ENCODE measurements at places on chromosomes 5 and 9. TPM values are rescaled to one million over a fixed set of nuclear protein-coding genes. Genes with fewer than 3 reads are reported as not detected.

- no peak for DNase-seq
- H3K4me1 ChIP-seq: no peaks in the 10 kb centered on the region
- peak overlapping the region; percentile 67 for H3K4me3 ChIP-seq
- H3K36me3 ChIP-seq: no peaks in the 10 kb centered on the region
- peaks cover 77% of the 10 kb centered on the region for H3K27me3 ChIP-seq
These were observed 46.4 kb downstream of the ANXA2R start for GRCh38 chr5:42993516-42994245.

The SH3TC2 gene
- total RNA-seq: 0.27 TPM

- peaks cover 25% of the 10 kb centered on the region for H3K4me1 ChIP-seq
- no peak overlapping the region for H3K27ac ChIP-seq
- no peak for DNase-seq
- no peak overlapping the region for H3K4me3 ChIP-seq
These were observed 185.6 kb downstream of the TSSK1B start for GRCh38 chr5:113249206-113249605.

GRCh38 chr9:112233769-112234168, 58.7 kb upstream of the SUSD1 start:
- H3K27me3 ChIP-seq: no peaks in the 10 kb centered on the region
- no peak for DNase-seq
- no peak overlapping the region for H3K27ac ChIP-seq
- no peaks in the 10 kb centered on the region for H3K4me1 ChIP-seq
- peaks cover 43% of the 10 kb centered on the region for H3K36me3 ChIP-seq

DNA sequence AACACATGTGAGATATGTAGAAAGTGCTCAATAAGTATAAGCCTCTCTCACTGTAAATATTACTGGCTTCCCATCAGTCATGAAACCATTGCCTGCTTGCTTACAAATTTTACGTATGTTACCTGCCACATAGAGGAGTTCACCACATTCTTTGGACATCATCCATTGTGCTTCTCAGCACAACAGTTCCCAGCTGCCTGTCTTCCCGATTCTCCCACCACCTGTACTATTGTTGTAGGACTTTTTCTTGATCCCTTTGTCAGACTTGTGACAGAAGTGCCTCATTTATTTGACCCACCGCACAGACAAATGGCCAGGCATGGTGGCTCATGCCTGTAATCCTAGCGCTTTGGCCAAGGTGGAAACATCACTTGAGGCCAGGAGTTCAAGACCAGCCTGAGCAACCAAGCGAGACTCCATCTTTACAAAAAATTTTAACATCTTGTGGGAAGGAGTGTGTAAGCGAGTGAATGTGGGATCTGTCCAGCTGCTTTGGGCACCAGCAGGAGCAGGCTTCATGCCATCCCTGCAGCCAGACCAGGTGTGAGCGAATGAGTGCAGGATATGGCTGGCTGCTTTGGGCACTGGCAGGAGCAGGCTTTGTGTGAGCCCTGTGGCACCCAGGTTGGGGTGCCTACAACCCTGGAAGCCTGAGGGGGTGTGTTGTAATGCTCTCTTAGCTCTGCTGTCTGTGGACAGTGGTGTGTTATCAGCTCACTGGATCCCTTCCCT, 139.9 kb upstream of the ELL2 start:
- H3K4me3 ChIP-seq: no peak overlapping the region
- H3K27ac ChIP-seq: no peak overlapping the region
- peaks cover 8% of the 10 kb centered on the region for H3K4me1 ChIP-seq
- no peaks in the 10 kb centered on the region for H3K27me3 ChIP-seq
- no peaks in the 10 kb centered on the region for H3K36me3 ChIP-seq

GRCh38 chr5:129905473-129906176, 1.4 kb downstream of the CHSY3 start:
- peak overlapping the region; percentile 79 for H3K4me3 ChIP-seq
- H3K36me3 ChIP-seq: no peaks in the 10 kb centered on the region
- no peak overlapping the region for H3K27ac ChIP-seq
- peaks cover 53% of the 10 kb centered on the region for H3K27me3 ChIP-seq
- DNase-seq: peak; percentile 76
- no peaks in the 10 kb centered on the region for H3K4me1 ChIP-seq

The CDH12 gene
- total RNA-seq: 0.90 TPM

- DNase-seq: no peak
- H3K27ac ChIP-seq: no peak overlapping the region
- no peak overlapping the region for H3K4me3 ChIP-seq
- peaks cover 6% of the 10 kb centered on the region for H3K4me1 ChIP-seq
These were observed 47.8 kb upstream of the CDKN2AIPNL start for GRCh38 chr5:134459491-134459890.

The CNTNAP3B gene
- 5.8 TPM for total RNA-seq

The CYSRT1 gene
- 1.4 TPM for total RNA-seq

GRCh38 chr5:58786711-58787303, 203.9 kb downstream of the RAB3C start:
- H3K4me1 ChIP-seq: no peaks in the 10 kb centered on the region
- no peaks in the 10 kb centered on the region for H3K27me3 ChIP-seq
- no peaks in the 10 kb centered on the region for H3K36me3 ChIP-seq
- no peak for DNase-seq
- no peak overlapping the region for H3K27ac ChIP-seq

- H3K27ac ChIP-seq: no peak overlapping the region
- H3K27me3 ChIP-seq: no peaks in the 10 kb centered on the region
- no peak for DNase-seq
- H3K4me1 ChIP-seq: no peaks in the 10 kb centered on the region
- H3K4me3 ChIP-seq: no peak overlapping the region
These were observed 37.7 kb upstream of the IL7R start for GRCh38 chr5:35819026-35819425.

DNA sequence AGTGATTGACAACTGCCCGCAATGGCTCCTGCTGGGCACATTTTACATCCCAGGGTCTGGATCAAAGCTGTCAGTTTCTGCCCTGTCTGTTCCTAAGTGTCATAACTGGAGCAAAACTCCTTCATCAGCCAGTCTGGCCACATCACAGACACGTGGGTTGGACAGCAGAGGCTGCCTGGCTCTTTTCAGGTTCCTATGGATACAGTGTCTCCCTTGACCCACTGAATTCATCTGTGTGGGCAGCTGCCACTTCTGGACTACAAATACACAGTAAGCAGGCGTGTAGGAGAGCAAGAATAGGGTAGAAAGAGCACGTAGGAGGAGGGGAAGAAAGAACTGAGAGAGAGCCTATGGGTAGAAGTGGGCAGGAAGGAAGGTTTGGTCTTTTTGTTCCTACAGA, 238.0 kb downstream of the ENC1 start:
- H3K4me3 ChIP-seq: no peak overlapping the region
- H3K27me3 ChIP-seq: peaks cover 41% of the 10 kb centered on the region
- no peak for DNase-seq
- H3K36me3 ChIP-seq: no peaks in the 10 kb centered on the region
- H3K4me1 ChIP-seq: peaks cover 12% of the 10 kb centered on the region
- peak overlapping the region; percentile 58 for H3K27ac ChIP-seq

- no peaks in the 10 kb centered on the region for H3K4me1 ChIP-seq
- no peak overlapping the region for H3K27ac ChIP-seq
- no peaks in the 10 kb centered on the region for H3K27me3 ChIP-seq
- no peaks in the 10 kb centered on the region for H3K36me3 ChIP-seq
- no peak overlapping the region for H3K4me3 ChIP-seq
These were observed 157.1 kb downstream of the OLFM1 start for GRCh38 chr9:135244271-135245221.

The IFNB1 gene
- not detected for total RNA-seq

The PDE8B gene
- total RNA-seq: 0.09 TPM

- peaks cover 37% of the 10 kb centered on the region for H3K36me3 ChIP-seq
- DNase-seq: peak; percentile 5
- H3K4me3 ChIP-seq: peak overlapping the region; percentile 50
- no peaks in the 10 kb centered on the region for H3K27me3 ChIP-seq
- H3K4me1 ChIP-seq: peaks cover 5% of the 10 kb centered on the region
- H3K27ac ChIP-seq: no peak overlapping the region
These were observed 13.5 kb downstream of the ABCA1 start for GRCh38 chr9:104914466-104914865.

GRCh38 chr5:132635873-132636272, 22.1 kb upstream of the IL13 start:
- H3K27ac ChIP-seq: no peak overlapping the region
- no peak for DNase-seq
- no peak overlapping the region for H3K4me3 ChIP-seq
- H3K36me3 ChIP-seq: peaks cover 38% of the 10 kb centered on the region

DNA sequence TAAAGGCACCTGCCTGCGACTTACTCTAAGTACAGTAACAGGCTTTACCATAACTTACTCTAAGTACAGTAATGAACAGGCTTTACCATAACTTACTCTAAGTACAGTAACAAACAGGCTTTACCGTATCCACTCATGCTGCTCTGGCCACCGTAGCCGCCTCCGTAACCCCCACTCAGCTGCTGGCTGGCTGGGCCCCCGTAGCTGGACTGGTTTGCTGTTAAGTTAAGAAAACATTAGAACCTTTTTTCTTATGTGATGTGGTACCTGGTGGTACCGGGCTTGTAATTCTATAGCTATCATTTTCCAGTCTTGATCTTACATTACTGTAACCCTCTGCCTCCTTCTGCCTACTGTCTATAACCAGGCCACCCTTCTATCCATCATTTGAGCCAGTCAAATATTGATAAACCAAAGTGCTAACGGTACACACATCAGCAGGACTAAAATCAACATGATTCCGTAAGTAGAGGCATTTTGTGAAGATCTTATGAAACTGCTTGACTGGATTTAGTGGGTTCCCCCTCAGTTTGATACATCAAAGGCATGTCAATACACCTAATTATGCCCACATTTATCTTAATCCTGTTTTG, 7.4 kb downstream of the HNRNPH1 start:
- H3K27ac ChIP-seq: no peak overlapping the region
- no peaks in the 10 kb centered on the region for H3K27me3 ChIP-seq
- H3K4me3 ChIP-seq: no peak overlapping the region
- no peak for DNase-seq
- H3K4me1 ChIP-seq: peaks cover 5% of the 10 kb centered on the region

GRCh38 chr5:151016700-151017099, 3.7 kb upstream of the GPX3 start:
- no peak overlapping the region for H3K27ac ChIP-seq
- no peaks in the 10 kb centered on the region for H3K4me1 ChIP-seq
- no peaks in the 10 kb centered on the region for H3K27me3 ChIP-seq

DNA sequence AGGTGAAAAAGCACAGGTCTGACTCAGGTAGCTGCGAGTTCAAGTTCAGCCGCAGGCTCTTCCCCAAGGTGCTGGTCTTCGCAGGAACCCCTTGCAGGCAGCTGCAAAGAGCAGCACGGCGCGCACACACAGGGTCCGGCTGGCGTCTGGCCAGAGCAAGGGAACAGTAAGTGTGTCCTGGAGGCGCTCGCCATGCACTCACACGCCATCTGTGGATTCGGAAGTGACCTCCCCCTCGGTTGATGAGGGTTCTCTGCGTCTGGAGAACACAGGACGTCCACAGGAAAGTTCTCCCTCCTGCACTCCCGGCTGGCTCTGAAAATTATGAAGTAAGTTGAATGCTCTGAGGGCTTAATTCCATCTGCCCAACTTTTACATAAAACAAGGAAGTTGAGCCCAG, 14.0 kb upstream of the EGFL7 start:
- DNase-seq: no peak
- H3K27me3 ChIP-seq: peaks cover 5% of the 10 kb centered on the region
- H3K36me3 ChIP-seq: no peaks in the 10 kb centered on the region
- H3K4me1 ChIP-seq: no peaks in the 10 kb centered on the region

DNA sequence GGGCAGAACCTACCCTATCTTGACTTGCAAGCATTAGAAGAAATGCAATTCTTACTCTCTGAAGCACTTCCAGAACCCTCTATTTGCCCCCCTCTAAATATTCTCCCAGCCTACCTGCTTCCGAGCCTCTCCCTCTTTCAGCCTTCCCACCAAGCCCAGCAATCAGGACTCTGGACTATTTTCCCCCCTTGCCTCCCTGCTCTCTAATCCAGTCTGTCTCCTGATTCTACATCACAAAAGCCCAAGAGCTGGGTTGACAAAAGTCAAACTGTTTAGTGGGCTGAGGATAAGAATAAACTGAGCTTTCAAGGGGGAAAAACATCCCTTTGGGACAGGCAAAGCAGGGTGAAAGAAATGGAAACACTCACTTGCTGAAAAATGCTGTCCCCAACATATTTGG, 123.2 kb upstream of the KIF2A start:
- no peak for DNase-seq
- H3K27me3 ChIP-seq: no peaks in the 10 kb centered on the region
- H3K36me3 ChIP-seq: no peaks in the 10 kb centered on the region
- H3K4me3 ChIP-seq: no peak overlapping the region
- H3K27ac ChIP-seq: no peak overlapping the region

DNA sequence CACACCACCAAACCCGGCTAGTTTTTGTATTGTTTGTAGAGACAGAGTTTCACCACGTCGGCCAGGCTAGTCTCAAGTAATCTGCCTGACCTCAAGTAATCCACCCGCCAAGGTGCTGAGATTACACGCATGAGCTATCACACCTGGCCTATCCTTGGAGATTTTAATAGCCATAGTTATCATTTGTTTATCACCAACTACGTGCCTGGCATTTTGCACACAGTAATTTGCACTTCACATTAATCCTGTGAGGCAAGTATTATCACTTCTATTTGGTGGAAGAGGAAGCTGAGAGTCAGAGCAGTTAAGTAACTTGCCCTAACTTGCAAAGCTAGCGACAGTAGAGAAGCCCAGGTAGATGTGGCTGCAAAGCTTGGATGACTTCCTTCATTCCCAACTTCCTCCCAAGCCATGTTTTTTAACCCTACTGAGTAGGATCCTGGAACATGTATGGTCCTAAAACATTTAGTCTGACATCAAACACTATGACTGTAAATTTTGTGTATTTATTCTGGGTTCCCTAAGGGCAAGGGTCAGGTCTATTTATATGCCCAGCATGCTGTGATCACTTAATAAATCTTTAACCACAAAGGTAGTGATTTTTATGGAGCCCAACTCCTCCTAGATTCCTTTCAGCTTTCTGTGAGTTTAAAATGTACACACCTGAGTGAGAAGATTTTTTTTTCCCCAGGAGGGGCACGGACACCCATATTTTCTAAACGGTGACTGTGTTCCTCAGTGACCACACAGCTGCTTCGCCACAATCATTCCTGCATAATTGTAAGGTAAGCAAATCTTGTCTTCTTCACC, 100.2 kb upstream of the RAI14 start:
- H3K4me1 ChIP-seq: no peaks in the 10 kb centered on the region
- no peak overlapping the region for H3K27ac ChIP-seq
- no peak overlapping the region for H3K4me3 ChIP-seq

- no peak overlapping the region for H3K4me3 ChIP-seq
- DNase-seq: no peak
- no peak overlapping the region for H3K27ac ChIP-seq
- no peaks in the 10 kb centered on the region for H3K36me3 ChIP-seq
- no peaks in the 10 kb centered on the region for H3K27me3 ChIP-seq
These were observed 31.9 kb upstream of the F2R start for GRCh38 chr5:76683816-76684731.

GRCh38 chr9:110351009-110351467, 13.4 kb upstream of the TXNDC8 start:
- no peak overlapping the region for H3K4me3 ChIP-seq
- no peaks in the 10 kb centered on the region for H3K4me1 ChIP-seq
- no peak for DNase-seq
- H3K27ac ChIP-seq: no peak overlapping the region
- no peaks in the 10 kb centered on the region for H3K27me3 ChIP-seq
- H3K36me3 ChIP-seq: no peaks in the 10 kb centered on the region

GRCh38 chr9:6764523-6764922, 6.8 kb downstream of the KDM4C start:
- peak overlapping the region; percentile 10 for H3K4me3 ChIP-seq
- peaks cover 8% of the 10 kb centered on the region for H3K4me1 ChIP-seq
- no peaks in the 10 kb centered on the region for H3K27me3 ChIP-seq
- no peaks in the 10 kb centered on the region for H3K36me3 ChIP-seq
- DNase-seq: no peak

The NXNL2 gene
- 0.23 TPM for total RNA-seq

Measured in endodermal cell (in vitro differentiated cells).